ENCODE measurements at places on chromosomes 13 and 19. TPM values are rescaled to one million over a fixed set of nuclear protein-coding genes. Genes with fewer than 3 reads are reported as not detected.
A peak's percentile ranks its signal among the peaks of the same experiment; 100 is the strongest.

- H3K27me3 ChIP-seq, result no peaks in the 10 kb centered on the region
- no peak overlapping the region for H3K4me3 ChIP-seq
- H3K27ac ChIP-seq, result no peak overlapping the region
- no peak for DNase-seq
Observed at GRCh38 chr13:102609696-102610095, 12.9 kb downstream of the TPP2 start.

DNA sequence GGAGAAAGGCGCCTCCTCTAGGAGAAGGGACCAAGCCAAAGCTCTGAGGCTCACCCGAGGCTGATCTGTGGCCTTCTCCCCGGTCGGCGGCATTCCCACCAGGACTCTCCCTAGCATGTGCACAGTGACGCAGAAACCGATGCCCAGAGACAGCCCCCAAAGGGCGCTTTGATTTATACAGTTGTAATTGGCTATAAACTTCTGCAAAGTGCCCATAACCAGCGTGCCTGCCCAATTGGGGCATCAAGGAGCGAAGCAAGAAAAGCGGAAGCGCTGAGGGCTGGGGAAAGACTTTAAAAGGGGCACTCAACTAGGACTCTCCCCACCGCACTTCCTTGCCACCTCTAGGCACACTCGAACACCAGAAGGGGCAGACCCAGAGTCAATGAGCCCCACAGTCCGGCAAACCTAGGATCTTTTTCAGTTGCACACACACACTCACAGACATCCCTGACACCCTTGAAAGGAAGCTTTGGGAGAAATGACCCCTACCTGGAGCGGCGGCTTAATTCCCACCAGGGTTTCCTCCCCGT is 1.8 kb downstream of the CDX2 start:
- no peaks in the 10 kb centered on the region for H3K36me3 ChIP-seq
- H3K27ac ChIP-seq, result no peak overlapping the region
- no peak overlapping the region for H3K4me3 ChIP-seq
- H3K27me3 ChIP-seq, result peaks cover 80% of the 10 kb centered on the region

- no peaks in the 10 kb centered on the region for H3K36me3 ChIP-seq
- H3K27me3 ChIP-seq, result no peaks in the 10 kb centered on the region
- H3K4me1 ChIP-seq, result peaks cover 39% of the 10 kb centered on the region
- H3K27ac ChIP-seq, result no peak overlapping the region
- no peak for DNase-seq
Observed at GRCh38 chr13:106108346-106108745, 427.1 kb downstream of the EFNB2 start.

- no peaks in the 10 kb centered on the region for H3K4me1 ChIP-seq
- H3K4me3 ChIP-seq, result no peak overlapping the region
- H3K36me3 ChIP-seq, result peaks cover 20% of the 10 kb centered on the region
- H3K27me3 ChIP-seq, result no peaks in the 10 kb centered on the region
Observed at GRCh38 chr13:21504379-21504778, 45.3 kb upstream of the ZDHHC20 start.

GRCh38 chr13:21619633-21620220 is 15.8 kb upstream of the MICU2 start:
- H3K4me3 ChIP-seq, result no peak overlapping the region
- peaks cover 9% of the 10 kb centered on the region for H3K4me1 ChIP-seq
- no peaks in the 10 kb centered on the region for H3K36me3 ChIP-seq
- no peaks in the 10 kb centered on the region for H3K27me3 ChIP-seq
- DNase-seq, result no peak

DNA sequence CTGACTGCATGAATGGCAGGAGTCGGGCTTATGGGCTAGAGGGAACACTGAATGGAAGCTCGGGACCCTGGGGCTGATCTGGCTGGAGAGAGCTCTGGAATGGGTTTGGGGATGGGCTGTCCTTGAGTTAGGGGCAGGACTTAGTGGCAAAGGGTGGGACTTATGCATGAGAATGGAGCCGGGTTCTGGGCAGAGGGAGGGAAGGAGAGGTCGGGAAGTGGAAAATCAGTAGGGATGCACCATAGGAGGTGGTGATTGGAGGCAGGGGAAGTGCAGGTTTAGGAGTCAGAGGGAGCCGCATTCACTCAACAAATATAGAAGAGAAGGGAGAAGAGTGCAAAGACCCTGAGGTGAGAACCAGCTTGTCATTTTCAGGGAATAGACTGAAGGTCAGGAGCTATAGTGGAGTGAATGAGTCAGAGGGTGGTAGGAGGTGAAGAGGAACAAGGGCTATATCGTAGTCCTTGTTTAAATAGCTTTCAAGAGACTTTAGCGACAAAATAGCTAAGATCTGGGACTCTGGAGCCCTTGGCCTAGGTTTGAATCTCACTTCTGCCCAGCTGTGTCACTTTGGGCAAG is 748 bp downstream of the RAB4B start:
- DNase-seq, result no peak
- H3K27me3 ChIP-seq, result no peaks in the 10 kb centered on the region
- H3K4me1 ChIP-seq, result peaks cover 35% of the 10 kb centered on the region

DNA sequence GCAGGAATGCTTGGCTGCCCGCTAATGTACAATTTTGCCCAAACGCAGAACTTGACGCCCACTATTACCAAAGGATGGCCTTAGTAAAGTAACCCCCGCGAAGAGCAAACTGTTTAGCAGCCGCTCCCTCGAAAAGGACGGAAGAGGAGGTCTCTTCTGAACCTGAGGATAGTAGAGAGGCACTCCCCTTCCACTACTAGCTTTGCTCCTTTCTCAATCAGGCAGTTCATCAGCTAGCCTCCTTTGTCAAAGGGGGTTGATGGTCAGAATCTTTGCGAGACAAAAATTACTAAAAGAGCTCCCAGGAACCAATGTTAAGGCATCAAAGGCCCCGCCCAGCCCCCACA is 534 bp downstream of the CAB39L start:
- H3K36me3 ChIP-seq, result no peaks in the 10 kb centered on the region
- peak overlapping the region; percentile 99 for H3K27ac ChIP-seq
- peaks cover 35% of the 10 kb centered on the region for H3K4me1 ChIP-seq
- no peaks in the 10 kb centered on the region for H3K27me3 ChIP-seq
- no peak for DNase-seq

The ZNF77 gene
- 2.9 TPM for total RNA-seq

GRCh38 chr13:113748862-113749451 is 10.1 kb upstream of the TMEM255B start:
- H3K27ac ChIP-seq, result no peak overlapping the region
- H3K36me3 ChIP-seq, result no peaks in the 10 kb centered on the region

DNA sequence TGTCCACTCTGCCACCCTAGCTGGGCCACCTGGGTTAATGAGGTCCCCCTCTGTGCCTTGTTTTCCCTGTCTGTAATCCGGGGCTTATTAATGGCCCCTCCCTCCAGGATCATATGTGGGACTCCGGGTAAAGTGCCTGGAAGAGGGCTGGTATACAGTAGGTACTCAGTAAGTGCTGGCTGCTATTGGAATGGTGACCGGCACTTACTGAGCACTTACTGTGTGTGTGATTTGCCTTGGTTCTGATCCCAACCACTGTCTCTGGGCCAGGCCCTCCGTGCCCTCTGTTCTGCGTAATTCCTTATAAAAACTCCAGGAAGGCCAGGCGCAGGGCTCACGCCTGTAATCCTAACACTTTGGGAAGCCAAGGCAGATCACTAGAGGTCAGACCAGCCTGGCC is 30.9 kb upstream of the NCCRP1 start:
- H3K27me3 ChIP-seq, result no peaks in the 10 kb centered on the region
- no peak overlapping the region for H3K4me3 ChIP-seq
- DNase-seq, result no peak
- H3K36me3 ChIP-seq, result peaks cover 7% of the 10 kb centered on the region

- H3K27ac ChIP-seq, result no peak overlapping the region
- no peaks in the 10 kb centered on the region for H3K36me3 ChIP-seq
- H3K4me1 ChIP-seq, result no peaks in the 10 kb centered on the region
- peaks cover 3% of the 10 kb centered on the region for H3K27me3 ChIP-seq
- H3K4me3 ChIP-seq, result no peak overlapping the region
- no peak for DNase-seq
Observed at GRCh38 chr19:42606660-42607351, 12.1 kb upstream of the CEACAM8 start.

DNA sequence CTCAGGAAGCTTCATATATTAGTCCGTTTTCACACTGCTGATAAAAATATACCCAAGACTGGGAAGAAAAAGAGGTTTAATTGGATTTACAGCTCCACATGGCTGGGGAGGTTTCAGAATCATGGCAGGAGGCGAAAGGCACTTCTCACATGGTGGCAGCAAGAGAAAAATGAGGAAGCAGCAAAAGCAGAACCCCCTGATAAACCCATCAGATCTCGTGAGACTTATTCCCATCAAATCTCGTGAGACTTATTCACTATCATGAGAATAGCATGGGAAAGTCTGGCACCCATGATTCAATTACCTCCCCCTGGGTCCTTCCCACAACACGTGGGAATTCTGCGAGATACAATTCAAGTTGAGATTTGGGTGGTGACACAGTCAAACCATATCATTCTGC is 23.1 kb downstream of the FLT3 start:
- no peak overlapping the region for H3K27ac ChIP-seq
- peaks cover 22% of the 10 kb centered on the region for H3K27me3 ChIP-seq

- no peak overlapping the region for H3K4me3 ChIP-seq
- peaks cover 6% of the 10 kb centered on the region for H3K27me3 ChIP-seq
- H3K4me1 ChIP-seq, result no peaks in the 10 kb centered on the region
- H3K36me3 ChIP-seq, result no peaks in the 10 kb centered on the region
- no peak for DNase-seq
Observed at GRCh38 chr19:51186323-51186722, 38.6 kb upstream of the CD33 start.

DNA sequence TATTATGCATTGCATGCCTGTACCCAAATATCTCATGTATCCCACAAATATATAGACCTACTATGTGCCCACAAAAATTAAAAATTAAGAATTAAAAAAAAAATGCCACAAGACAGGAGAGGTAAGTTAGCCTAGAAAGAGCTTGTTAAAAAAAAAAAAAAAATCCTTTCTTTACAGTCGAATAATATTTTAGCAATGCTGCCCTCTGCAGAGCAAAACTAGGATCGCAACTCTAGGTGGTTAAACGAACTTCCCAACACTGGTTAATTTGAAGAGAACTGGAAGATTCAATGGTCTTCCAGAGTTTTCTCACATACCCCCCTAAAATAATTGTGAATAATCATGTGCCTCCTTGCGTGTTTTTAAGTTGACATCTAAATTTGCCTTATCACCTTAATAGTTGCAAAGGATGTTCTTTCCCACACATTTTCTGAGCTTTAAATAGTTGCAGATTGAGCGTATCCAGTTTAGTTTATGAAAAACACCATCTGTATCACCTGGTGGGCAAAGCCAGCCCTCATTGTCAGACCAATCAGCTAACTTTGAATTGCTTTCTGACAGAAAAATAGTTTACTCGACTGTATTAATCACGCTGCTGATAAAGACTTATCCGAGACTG is 47.4 kb upstream of the RCBTB2 start:
- peaks cover 24% of the 10 kb centered on the region for H3K4me1 ChIP-seq
- peaks cover 3% of the 10 kb centered on the region for H3K27me3 ChIP-seq
- H3K36me3 ChIP-seq, result no peaks in the 10 kb centered on the region
- DNase-seq, result no peak
- H3K4me3 ChIP-seq, result no peak overlapping the region

The GNG7 gene
- total RNA-seq, result 2.5 TPM

GRCh38 chr13:89393758-89394304 is 1722.7 kb downstream of the SLITRK5 start:
- peaks cover 3% of the 10 kb centered on the region for H3K36me3 ChIP-seq
- H3K27ac ChIP-seq, result peak overlapping the region; percentile 18
- no peak for DNase-seq
- peaks cover 5% of the 10 kb centered on the region for H3K4me1 ChIP-seq
- H3K4me3 ChIP-seq, result no peak overlapping the region

- H3K4me1 ChIP-seq, result peaks cover 28% of the 10 kb centered on the region
- H3K27me3 ChIP-seq, result no peaks in the 10 kb centered on the region
- peaks cover 17% of the 10 kb centered on the region for H3K36me3 ChIP-seq
- peak overlapping the region; percentile 3 for H3K27ac ChIP-seq
- no peak for DNase-seq
- H3K4me3 ChIP-seq, result no peak overlapping the region
Observed at GRCh38 chr13:97344265-97345175, 89.4 kb upstream of the RAP2A start.

DNA sequence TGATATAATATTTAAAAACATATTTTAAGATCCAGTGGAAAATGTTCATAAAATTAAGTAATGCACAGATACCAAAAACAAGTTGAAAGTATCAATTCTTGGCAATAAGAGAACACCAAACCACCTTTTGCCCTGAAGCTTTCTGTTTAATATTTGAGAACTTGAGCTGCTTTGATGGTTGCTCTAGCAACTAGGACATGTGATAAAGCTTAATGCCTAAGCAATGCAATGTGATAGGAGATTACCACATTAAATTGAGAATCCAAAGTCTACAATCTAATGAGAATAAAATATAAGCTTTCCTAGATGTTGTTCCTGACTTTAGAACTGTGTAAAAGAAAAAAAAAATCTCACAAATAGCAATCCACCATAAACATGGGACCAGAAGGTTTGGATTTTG is 1367.5 kb upstream of the PCDH9 start:
- H3K27ac ChIP-seq, result no peak overlapping the region
- no peak overlapping the region for H3K4me3 ChIP-seq
- H3K36me3 ChIP-seq, result no peaks in the 10 kb centered on the region
- no peaks in the 10 kb centered on the region for H3K27me3 ChIP-seq

DNA sequence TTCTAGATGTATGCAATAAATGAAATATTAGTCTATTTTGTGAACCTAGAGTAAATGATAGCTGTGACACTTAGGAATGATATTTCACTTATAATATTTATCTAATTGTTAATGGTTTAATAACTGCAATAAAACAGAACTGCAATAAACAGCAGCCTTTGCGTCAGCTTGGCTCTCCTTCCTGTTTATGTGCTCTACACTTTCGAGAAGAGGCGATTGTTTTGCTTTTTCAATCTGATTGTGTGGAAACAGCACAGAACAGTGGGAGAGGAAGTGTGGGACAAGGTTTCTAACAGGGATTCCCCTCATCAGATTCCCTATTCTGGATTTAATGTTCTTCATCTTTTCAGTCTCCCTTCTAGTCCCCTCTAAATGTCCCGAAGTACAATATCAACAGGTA is 17.3 kb upstream of the TRPC4 start:
- H3K4me3 ChIP-seq, result no peak overlapping the region
- H3K4me1 ChIP-seq, result peaks cover 41% of the 10 kb centered on the region
- DNase-seq, result no peak
- no peak overlapping the region for H3K27ac ChIP-seq

DNA sequence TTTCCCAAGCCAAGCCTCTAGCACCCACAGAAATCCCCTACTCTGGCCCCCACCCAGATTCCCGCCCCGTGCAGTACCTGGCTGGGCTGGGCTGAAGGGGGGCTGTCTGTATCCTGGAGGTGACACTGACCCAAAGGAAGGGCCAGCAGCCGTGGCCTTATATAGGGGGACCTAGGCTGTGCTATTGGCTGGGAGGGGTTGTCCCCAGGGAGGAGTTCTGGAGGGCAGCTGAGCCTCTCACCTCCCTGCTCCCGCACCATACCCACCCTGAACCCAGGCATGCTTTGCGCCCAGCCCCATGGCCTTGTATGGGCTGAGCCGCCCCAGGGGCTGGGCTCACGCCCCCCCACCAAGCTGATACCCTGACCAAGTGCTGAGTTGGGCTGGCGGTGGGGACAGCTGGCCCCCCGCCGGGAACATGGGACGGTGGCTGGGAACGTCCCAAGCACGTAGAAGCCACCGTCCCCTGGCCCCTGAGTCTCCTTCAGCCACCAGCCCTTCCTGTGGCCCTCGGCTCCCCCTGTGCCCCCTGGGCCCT is at the start of gene CKM:
Gene CKM (minus strand): TSS at position 132 of the 538 bp plus-strand sequence. CDS start 3,162 bp downstream, outside the sequence.
- H3K4me3 ChIP-seq, result peak within 1 kb of the TSS; percentile 55
- no peak for DNase-seq
- H3K27ac ChIP-seq, result no peak within 1 kb of the TSS
- H3K4me1 ChIP-seq, result peaks cover 12% of the 10 kb centered on the region
- H3K36me3 ChIP-seq, result no peaks in the 10 kb centered on the region
